ENCODE measurements at places on chromosomes 13 and 19.

- no peak for DNase-seq
These were observed 317.9 kb downstream of the SHISA2 start for GRCh38 chr13:25733696-25734435.

DNA sequence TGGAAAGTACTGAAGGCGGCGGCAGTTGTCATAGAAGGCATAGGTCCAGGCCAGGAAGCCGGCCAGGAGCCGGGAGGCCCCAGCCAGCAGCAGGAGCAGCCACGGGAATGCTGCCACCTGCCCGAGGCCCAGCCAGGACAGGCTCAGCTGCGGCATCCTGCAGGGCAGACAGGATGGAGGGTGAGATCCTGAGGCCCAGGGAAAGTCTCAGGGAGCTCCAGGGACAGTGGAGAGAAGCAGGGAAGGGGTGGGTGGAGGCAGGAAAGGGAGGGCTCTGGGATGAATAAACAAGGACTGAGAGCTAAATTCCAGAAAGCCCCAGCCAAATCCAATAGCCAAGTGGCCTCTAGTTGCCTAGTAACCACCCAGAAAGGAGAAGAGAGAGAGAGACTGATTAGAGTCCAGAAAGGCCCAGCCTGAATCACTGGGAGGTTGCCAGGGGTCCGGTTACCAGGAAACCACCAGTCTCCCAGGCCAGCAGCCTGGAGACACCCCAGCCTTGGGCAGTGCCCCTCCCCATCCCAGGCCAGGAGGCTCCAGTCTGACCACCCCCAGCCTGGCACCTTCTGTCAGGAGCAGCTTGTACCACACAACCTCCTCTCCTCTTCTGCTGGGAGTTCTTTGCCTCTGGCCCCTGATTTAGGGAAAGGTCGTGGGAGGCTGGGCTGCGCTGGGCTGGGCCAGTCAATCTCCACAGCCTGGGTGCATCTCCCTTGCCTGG lies 7.5 kb upstream of the OR10H5 start:
- DNase-seq, result no peak

DNA sequence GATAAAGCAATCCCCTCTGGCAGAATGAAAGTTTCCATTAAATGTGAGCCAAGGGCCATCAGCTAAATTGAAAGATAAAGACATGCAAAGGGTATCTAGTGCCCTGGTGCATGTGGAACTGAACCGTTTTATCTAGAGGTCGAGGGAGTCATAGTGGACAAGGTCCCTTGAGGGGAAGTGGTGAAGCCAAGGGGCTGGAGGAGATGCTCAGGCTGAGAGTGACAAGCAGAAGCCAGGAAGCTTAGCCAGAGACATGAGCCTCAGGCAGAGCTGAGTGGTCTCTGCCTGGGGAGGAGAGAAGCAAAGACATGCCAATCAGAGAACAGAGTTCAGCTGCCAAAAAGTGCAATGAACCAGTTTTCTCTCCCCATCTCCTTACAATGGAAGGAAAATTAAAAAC lies 68.1 kb upstream of the SLC10A2 start:
- DNase-seq, result no peak

GRCh38 chr19:3964256-3965194 lies 6.4 kb downstream of the DAPK3 start:
- DNase-seq, result no peak

GRCh38 chr19:6241056-6241455 lies 38.7 kb downstream of the MLLT1 start:
- no peak for DNase-seq

- DNase-seq, result no peak
These were observed 17.1 kb upstream of the MAP3K10 start for GRCh38 chr19:40174092-40174491.

GRCh38 chr13:92572190-92572589 lies 654.4 kb upstream of the GPC6 start:
- no peak for DNase-seq

DNA sequence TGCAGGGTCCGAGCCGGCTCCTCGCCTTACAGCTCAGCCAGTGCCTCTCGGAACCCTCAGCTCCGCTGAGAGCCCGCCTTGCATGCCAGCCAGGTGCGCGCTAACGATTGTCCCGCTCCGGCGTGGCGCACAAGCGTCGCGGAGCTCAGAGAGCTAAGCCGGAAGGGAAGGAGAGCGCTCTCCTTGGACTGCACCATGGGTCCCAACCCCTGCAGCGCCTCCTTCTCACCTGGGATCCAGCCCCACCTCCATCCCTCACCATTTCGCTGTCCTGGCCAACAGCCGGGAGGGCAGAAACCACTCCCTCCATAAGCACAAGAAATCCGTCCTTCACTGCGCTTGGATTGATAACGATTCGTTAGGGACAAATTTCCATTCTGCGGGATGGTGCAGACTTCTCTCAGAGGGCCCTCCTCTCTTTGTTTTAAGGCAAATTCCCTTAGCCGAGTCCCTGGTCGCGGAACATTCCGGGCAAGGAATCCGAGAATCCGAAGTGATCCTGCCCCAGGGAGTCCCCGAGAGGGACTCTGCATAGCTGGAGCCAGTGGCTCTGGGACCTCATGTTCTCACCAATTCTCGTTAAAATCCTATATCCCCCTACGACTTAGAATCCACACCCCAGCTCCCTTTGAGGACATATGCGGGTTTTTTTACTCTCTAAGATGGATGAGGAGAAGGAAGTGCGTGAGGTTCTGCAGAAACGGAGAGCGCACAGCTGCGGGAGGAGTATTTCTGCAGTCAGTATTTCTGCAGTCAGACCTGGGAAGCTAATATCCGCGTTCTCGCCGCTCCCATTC lies 2.8 kb downstream of the GSX1 start:
- no peak for DNase-seq

- peak; percentile 74 for DNase-seq
These were observed 37.6 kb upstream of the NANOS3 start for GRCh38 chr19:13839130-13839937.

- DNase-seq, result no peak
These were observed 5.6 kb downstream of the PLEKHA4 start for GRCh38 chr19:48862827-48863226.

- DNase-seq, result no peak
These were observed 974 bp upstream of the CYP4F22 start for GRCh38 chr19:15507068-15508034.

DNA sequence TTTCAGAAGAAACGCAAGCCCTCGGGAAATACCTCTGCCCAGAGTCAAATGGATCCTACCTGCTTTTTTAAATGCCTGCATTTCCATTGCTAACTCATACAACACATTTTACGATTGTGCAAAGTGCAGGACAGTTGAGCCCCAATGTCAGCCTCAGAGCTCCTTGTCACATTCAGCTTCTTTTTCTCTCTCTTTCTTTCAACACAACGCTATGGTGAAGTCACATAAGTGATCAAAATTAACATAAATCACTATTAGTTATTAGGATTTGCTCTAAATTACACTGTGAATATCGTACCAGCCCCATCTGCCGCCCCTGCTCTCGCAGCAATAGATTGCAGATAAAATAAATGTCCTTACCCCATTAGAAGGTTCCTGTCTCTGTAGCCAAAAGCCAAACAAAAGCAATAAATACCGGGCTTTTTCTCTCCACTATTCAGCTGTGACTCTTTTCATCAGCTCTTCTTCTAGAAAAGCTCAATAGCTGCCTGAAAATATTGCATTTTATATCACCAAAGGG lies 8.8 kb downstream of the POU4F1 start:
- no peak for DNase-seq

DNA sequence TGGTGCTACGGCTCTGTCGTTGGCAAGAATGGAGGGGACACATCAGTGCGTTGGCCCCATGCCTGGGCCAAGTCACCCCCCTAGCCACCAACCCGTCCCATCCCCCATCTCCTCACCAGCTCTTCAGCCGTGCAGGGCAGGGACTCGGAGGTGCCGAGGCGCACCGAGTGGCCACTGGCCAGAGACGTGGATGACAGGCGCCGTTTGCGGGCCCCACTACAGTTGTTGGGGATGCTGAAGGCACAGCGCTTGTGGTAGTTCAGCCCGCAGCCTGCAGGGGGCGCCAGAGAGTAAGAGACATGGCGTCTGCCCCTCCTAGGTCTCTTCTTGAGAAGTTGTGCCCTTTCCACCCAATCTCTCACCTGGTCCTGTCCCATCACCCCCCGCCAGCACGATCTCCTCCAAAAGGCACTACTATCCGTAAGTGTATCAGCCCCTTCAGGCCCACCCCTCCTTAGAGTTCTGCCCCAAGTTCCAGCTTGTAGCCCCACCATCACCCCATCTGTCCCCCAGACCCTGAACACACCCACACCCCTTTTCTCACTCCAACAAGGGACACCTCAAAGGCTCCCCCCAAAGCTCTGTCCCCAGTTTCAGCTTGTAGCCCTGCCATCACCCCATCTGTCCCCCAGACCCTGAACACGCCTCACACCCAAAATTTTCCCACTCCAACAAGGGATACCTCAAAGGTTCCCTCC lies 12.4 kb downstream of the PRKD2 start:
- peak; percentile 46 for DNase-seq

GRCh38 chr19:3183721-3184641 lies 1.7 kb upstream of the NCLN start:
- DNase-seq, result no peak

DNA sequence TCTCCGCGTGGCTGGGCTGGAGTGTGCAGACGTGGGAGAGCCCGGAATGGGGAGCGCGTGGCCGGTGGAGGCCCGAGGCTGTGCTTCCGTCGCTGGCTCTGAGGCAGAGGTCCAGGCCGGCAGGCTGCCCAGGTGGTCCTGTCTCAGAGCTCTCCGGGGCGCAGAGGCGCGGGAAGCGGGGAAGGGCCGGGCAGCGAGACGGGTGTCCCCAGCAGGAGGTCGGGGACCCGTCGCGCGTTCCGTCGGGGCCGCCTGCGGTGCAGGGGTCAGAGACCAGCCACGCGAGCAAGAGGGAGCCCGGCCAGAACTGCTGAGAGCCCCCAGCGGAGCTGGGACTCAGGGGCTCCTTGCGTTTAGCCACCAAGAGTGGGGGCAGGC lies 1.3 kb upstream of the C1QTNF9 start:
- no peak for DNase-seq

GRCh38 chr19:3243819-3244700 lies 19.6 kb downstream of the CELF5 start:
- no peak for DNase-seq

DNA sequence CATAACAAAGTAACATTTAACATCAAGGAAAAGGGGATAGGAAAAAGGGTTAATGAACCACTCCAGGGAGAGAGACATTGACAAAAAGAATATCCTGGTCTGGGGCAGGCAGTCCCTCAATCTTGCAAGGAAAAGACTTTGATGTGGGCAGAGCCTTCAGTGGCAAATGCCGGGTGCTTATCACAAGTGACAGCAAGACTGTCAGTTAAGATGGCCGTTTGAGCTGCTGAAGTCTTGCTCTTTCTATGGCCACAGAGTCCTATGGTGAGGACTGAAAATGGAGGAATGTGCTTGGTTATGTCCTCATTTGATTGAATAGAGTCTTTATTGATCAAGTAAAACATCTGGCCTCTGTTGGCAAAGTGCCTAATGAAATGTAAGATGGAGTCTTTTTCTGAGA lies 112.1 kb downstream of the B3GLCT start:
- no peak for DNase-seq

DNA sequence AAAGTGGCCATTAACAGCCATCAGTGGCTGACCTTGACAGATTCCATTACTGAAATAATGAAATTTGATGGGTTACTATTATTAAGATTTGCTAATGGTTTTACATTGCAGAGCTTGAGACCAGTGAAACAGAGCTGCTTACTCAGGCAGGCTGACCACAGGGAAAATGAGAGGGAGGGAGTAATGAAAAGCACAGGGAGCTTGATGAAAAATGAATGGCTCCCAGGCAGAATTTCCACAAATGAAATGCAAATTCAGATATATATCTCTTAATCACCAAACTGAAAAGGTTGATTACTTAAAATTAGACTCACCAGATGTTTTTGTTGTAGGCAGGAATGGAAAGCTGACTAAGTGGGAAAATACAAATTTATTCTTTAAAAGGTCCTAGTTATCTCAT lies 36.1 kb downstream of the HTR2A start:
- DNase-seq, result no peak

DNA sequence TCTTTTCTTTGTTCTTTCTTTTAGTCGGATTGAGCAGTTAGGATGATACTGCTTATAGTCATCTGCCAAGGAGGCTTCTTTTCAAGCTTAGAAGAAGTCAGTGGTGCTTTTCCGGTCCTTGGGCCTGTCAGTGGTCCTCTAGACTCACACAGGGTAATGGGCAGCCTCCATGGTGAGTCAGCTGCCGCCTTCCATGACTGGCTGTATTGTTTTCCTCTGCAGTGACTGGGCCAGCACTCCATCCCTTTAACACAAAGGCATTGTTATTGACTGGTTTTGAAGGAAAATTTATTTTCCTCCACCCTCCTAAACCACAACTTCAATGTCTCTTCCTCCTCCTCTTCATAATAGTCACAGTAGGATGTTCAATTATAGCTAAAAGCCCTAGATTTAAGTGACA lies 47.1 kb upstream of the CNMD start:
- no peak for DNase-seq

DNA sequence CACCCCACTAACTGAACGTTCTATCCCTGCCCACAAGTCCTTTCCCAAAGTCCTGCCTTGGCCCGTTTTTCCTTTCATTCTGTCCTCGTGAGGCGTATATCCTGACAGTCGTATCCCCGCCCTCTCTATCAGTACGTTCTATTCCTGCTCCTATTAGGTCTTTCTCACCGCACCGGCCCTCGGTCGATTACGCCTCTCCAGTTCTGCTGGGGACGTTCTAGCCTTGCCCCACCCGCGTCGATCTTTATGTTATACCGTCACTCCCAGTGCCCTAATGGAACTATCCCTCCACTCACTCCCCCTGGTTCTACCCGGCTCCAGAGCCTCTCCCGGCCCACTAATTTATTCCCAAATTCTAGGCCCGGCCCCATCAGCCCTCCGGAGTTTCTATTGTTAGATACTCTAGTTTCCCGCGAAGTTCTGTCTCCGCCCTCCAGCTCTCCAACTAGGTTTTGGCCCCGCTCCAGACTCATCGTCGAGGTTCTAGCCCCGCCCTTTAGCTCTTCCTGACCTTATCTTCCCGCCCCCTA lies 2.0 kb downstream of the PLAUR start:
- no peak for DNase-seq

GRCh38 chr13:110408286-110408685 lies 101.2 kb downstream of the COL4A2 start:
- no peak for DNase-seq

DNA sequence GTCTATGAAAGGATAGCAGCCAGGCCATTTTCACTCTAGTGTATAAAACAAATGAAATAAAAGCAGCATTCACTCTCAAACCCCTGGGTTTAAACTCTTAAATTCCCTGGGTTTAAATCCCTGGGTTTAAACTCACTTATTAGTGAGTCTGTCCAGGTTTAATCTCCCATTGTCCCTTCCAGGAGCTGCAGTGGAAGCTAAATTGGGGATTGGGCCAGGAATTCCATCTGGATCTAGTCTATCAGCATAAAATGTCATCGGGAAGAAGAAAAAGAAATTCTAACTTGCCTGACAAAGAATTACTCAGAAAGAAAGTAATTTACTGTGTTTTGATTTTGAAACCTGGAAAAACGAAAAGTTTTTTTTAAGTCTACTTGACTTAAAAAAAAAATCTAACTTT lies 54.8 kb downstream of the FRY start:
- DNase-seq, result no peak

Data from activated CD8-positive, alpha-beta memory T cell treated with anti-CD3 and anti-CD28 coated beads for 48 hours (primary cell).